C1 segment of cervical spinal cord (tissue), 14 donors: ENCODE measurements at places on chromosomes 12 and 14.
A peak's percentile ranks its signal among the peaks of the same experiment; 100 is the strongest.

DNA sequence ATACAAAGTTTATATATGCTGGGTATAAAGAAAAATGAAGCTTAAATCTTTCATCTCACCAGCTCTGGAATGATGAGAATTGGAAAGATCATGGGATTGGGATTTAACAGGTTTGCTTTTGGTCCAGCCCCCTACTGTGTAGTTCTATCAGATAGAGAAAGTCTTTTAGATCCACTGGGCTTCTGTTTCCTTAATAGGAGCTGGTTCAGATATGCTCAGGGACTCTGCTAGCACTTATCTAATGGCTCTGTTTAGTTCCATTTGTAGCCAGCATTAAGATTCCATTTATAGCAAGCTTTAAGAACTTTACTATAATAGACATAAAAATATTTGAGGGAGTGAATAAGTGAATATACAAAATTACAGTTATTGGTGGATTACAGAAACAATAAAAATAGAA, 42.6 kb downstream of the UTP20 start:
- DNase-seq = no peak

- no peak for DNase-seq
Observed at GRCh38 chr12:33439587-33440011, at the start of gene SYT10. Gene SYT10, minus strand, starts transcription at chr12:33439819. Its CDS starts 297 bp downstream, at chr12:33439522.

- DNase-seq = no peak
Observed at GRCh38 chr14:33929799-33930408, 21.0 kb downstream of the EGLN3 start.

- no peak for DNase-seq
Observed at GRCh38 chr12:29241821-29242591, 92.9 kb downstream of the FAR2 start.

DNA sequence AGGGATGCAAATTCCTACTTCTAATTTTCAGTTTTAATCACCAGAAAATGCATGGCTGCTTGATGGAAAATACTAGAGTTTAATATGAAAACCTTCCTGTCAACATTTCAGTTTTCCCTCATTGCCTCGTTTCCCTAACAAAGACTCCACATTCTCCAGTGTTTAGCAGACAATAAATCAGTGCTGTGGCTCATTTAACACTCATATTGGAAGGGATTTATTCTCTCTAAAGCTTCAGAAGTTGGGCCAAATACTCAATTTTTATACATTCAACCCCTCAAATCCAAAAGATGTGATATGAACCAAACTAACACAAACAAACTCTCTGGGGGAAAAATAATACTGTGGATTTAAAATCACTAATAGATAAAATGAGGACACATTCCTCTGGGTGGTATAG, 482.5 kb downstream of the FLRT2 start:
- no peak for DNase-seq

DNA sequence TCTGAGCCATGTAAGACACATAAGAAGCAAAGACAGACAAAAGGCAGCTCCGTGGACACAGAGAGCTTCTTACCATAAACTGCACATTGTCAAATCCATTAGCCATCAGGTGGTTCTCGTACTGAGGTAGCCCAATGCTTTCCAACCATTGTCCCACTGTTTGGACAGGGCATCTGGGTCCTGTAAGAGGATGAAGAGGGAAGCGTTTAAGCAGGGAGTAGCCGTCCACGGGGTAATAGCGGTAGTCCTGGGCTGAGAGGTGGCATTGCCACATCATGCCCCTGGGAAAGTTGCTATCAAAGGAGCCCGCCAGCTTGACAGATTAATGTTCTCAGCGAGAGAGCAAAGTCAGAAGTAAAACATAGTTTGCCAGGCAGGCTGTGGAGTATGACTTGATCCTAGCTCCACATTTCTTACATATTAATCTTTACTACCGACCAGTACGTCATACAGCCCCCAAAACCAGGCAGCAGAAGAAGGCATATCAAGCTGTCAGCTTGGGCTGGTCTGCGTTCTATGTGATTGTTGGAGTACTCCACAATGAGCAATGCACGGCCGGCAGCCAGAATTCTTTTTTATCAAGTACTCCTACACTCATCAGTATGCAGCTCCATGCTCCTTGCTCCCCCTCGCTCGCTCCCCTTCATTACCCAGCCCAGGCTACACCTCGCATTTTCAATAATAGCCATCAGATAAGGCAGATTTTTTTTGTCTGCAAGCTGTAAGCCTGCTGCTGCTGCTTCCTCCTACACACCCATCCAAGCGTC, 493.2 kb upstream of the GARIN6 start:
- no peak for DNase-seq

DNA sequence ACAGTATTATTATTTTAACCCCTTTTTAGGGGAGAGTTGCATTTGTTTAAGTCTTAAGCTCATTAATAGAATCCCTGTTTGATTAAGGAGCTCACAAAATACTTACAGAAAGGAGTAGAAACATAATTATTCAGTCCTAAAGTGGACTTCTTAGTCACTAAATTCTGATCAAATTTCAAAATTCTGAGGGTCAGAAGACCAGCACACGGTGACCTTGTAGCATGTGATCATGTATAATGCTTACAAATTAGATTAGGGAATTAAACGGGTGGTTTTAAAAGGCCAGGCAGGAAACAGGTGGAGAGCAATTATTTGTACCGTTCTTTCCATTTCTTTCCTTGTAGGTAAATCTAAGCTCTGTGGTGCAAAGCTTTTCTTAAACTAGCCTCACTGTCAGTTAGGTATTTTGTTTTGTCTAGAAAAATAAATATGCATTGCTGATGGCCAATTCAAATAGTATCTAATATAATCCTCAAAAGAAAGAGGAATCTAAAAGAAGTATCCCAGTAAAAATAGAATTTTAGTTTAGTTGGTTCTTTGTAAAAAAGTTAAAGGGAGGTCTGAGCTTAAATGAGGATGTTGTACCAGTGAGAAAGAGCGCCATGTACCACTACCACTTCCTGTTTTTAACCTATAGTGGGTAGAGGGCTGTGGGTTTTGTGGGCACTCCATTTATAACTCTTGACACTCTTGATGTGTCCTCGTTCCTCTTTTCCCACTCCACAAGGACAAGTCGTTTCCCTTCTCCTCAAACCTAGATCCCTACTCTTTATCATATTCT, 51.1 kb downstream of the SLC38A1 start:
- no peak for DNase-seq

- peak; percentile 46 for DNase-seq
Observed at GRCh38 chr12:92439420-92439805, 263.4 kb upstream of the PLEKHG7 start.

DNA sequence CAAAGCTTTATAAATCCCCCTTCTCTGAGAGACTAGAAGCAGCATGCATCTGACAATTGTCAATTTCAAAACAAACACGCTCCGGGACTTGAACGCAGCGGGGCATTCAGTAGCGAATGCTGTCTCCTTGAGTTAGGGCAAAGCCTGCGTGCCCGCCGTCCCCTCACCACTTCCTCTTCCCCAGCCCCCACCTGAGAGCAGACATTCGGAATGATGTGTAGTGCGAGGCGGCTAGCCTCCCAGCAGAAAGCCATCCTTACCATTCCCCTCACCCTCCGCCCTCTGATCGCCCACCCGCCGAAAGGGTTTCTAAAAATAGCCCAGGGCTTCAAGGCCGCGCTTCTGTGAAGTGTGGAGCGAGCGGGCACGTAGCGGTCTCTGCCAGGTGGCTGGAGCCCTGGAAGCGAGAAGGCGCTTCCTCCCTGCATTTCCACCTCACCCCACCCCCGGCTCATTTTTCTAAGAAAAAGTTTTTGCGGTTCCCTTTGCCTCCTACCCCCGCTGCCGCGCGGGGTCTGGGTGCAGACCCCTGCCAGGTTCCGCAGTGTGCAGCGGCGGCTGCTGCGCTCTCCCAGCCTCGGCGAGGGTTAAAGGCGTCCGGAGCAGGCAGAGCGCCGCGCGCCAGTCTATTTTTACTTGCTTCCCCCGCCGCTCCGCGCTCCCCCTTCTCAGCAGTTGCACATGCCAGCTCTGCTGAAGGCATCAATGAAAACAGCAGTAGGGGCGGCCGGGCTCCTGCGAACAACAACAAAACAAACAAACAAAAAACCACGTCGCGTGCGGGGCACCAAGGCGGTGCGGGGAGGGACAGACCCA, 2.2 kb downstream of the PRMT8 start:
- no peak for DNase-seq

- no peak for DNase-seq
Observed at GRCh38 chr12:108609537-108610335, 11.9 kb upstream of the TMEM119 start.

DNA sequence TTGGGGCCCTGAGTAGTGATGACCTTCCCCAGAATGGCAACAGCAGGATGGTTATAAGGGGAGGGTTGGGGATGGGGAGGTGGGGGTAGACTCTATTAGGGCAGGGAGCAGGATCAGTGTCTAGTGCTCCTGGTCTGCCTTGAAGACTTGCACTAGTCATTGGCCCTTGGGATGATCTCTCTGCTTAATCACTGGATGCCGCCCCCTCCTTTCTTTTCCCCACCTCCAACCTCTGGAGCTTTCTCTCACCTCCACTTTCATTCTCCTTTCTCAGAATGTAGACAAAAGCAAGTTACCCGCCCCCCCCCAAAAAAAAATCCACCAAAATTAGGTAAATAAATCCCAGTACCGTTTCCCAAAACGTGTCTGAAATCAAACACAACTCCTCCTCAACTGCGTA, 2.8 kb upstream of the KCNK10 start:
- no peak for DNase-seq

- peak; percentile 44 for DNase-seq
Observed at GRCh38 chr12:13100605-13100881, 2.9 kb downstream of the GSG1 start.

GRCh38 chr12:22543246-22544037, 900 bp downstream of the C2CD5 start:
- DNase-seq = no peak

- DNase-seq = no peak
Observed at GRCh38 chr12:131867471-131867870, 27.0 kb upstream of the ULK1 start.

GRCh38 chr12:122726080-122726558, 4.5 kb downstream of the HCAR1 start:
- DNase-seq = no peak

DNA sequence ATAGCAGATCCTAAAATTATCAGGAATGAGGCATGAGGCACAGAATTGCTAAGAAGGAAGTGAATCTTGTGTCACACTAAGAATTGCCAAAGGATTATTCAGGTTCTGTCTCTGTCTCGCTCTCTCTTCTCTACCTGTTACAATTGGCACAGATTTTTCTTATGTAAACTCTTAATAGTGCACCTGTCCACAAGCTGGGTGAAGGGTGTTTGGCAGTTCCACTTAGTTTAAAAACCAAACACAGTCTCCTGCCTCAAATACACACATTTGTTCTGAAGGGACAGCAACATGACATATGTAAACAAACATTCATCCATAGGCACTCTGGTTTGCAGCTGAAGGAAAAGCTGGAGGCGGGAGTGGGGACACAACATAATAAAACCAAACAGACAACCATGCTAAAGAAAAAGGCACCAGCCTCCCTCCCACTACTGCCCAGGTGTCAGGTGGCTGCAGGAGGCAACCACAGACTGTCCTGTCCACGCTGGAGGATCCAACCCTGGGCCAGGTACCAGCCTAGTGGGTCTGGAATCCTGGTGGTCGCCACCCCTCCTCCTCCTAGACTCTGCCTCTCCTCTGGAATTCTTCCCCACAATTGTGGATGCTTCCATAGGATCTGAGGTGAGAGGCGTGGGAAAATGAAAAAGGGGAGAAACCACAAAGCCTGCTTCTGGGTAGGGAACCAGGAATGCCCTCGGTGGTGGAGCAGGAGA, 81.2 kb downstream of the TMEM260 start:
- DNase-seq = no peak

- DNase-seq = no peak
Observed at GRCh38 chr12:47882781-47883546, 21.8 kb downstream of the VDR start.

DNA sequence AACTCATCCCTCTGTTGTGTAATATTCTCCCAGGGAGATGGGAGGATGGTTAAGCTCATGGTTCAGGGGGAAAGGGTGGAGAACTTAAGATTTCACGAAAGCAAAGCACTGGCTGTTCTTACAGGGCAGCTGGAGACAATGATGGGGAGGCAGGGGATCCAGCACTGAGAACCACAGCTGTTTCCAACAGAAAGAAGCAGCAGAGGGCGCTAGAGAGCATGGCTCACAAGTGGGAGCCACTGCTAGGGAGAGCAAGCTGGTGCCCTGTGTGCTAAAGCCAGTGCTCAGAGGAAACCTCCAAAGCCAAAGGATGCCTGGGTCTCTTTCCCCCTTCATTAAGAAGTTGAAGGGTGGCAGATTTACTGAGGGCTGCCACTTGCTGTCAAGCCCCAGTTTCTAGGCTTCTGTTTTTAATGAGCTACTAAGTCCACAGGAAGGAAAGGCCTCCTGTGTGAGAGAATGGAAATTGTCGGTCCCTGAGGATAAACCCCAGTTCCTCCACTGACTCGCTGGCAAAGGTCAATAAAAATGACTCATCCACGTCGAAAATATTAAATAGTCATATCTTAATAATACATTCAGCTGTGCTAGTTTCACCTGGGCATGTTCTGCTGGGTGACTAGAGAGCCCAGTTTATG, 199.7 kb downstream of the ANO2 start:
- DNase-seq = peak; percentile 11

DNA sequence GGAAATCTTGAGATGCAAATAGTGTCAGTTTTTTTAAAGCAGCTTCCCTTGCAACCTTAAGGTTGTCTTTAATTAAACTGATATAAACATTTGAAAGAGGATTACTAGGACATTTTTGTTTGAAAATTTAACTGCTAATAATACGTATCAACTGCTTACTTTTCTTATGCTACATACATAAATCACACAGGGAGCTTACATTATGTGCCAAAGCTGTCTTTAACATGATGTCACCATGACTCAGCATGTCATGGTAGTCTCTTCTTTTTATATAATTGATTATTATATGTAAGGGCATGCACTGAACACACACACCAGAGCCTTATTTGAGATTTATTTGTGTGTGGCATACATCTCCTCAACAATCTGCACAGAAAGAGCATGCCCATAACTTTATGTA, 63.0 kb upstream of the PTHLH start:
- DNase-seq = no peak

DNA sequence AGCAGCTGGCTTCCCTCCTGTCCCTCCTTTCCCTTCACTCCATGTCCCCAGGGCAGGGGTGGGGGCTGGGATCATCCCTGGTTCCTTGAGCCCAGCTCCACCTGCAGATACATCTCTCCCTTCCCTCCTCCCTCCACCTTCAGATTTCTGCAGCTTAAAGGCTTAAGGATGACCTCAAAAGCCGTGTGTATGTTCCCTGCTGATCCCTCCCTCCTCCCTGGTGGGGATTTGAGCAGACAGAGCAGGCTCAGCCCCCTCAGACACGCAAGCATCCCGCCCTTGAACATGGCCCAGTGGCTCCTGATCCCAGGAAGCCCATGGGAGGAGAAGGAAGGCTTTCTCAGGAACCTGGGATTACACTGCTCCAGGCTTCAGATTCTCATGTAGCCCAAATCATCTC, 82.9 kb upstream of the RIN3 start:
- no peak for DNase-seq
